ENCODE measurements at places on chromosomes 7 and 10.

GRCh38 chr10:28317760-28318159 lies 14.9 kb upstream of the MPP7 start:
- DNase-seq = no peak

DNA sequence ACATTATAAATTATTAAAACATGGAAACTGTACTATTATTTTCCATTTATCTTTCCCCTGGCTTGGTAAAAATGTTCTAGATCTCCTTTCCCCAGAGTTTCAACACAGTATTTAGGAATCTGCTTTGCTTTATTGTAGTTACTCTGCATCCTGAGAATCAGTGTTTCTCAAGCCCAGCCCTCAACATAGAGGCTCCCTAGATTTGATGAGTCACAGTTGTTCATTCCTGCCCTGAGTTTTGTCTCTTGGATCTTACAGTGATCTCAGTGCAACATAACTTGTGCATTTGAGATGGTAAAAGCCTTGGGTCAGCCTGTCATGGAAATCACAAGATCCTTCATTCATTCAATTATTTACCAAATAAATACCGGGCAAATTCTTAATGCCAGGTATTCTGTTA lies 63.0 kb downstream of the VAX1 start:
- DNase-seq = peak; percentile 20

- DNase-seq = no peak
Measured at GRCh38 chr7:100543586-100543985, 4.6 kb downstream of the AGFG2 start.

GRCh38 chr10:110081911-110082310 lies 74.1 kb downstream of the ADD3 start:
- DNase-seq = peak; percentile 44

DNA sequence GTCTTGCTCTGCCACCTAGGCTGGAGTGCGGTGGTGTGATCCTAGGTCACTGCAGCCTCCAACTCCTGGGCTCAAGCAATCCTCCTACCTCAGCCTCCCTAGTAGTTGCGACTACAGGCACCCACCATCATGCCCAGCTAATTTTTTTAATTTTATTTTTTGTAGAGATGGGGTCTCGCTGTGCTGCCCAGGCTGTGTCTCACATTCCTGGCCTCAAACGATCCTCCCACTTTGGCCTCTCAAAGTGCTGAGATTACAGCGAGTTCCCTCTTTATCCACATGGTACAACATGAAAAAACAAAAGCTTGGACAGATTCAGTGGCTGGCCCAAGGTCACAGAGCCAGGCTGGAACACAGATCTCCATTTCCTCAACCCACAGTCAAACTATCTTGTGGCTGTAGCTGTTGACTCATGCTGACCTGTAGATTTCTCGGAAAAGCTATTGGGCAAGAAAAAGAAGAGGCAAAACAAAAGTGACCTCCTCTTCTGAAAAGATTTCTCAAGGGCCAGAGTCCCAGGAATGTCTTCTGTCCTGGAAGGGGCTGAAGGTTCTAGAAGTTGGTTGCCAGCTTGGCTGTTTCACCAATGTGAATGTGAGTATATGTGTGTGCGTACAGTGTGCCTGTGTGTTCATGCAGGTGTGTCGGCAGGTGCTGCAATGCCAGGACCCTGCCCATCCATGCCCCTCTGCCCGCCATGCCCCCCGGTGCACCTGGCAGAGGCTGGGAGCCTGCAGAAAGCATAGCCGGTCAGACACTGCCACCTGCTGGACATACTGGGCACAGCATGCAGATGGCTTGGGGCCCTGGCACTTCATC lies 28.4 kb downstream of the TMEM130 start:
- peak; percentile 86 for DNase-seq

DNA sequence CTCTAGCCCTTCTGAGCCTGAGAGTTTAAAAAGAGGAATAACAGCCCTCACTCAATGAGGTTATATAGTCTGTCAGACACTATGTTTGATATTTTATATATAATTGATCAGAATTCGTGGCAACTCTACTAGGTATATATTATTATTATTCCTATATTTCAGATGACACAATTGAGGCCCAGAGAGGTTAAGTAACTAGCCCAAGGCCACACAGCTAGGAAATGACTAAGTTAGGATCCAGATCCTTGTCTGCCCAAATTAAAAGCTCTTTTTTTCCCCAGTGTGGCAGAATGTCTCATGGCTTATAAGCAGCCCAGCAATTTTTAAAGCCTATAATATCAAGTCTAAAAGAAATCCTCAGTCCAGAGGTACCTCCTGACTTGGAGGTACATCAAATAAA lies 1119.9 kb upstream of the AUTS2 start:
- DNase-seq = no peak

GRCh38 chr7:19557726-19558465 lies 150.9 kb downstream of the POLR1F start:
- DNase-seq = no peak

DNA sequence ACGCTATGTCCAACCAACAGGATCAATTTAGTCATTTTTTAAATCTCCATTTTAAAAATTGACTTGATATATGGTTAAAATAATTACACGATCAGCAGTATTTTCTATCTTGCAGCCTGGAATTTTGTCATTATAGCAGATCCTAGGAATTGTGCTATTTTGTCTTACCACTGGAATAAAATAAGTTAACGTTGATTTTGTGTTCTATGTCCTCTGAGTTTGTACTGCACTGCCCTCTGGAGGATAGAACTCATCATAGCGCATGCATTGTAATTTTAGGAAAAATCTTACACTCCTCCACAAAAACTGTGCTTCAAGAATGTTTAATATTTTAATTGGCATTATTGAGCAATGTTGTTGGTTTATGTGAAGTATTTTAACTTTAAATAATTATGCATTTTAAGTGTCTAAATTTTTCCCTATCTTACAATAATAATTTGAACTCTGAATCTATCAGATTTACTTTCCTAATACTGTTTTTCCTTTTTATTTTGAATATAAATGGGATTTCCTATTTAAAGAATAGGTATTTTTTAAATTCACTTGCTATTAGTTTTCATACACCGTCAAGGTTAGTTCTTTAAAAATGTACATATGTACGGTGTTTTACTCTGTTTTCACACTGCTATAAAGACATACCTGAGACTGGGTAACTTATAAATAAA lies 220.1 kb downstream of the PPP1R3A start:
- peak; percentile 8 for DNase-seq

DNA sequence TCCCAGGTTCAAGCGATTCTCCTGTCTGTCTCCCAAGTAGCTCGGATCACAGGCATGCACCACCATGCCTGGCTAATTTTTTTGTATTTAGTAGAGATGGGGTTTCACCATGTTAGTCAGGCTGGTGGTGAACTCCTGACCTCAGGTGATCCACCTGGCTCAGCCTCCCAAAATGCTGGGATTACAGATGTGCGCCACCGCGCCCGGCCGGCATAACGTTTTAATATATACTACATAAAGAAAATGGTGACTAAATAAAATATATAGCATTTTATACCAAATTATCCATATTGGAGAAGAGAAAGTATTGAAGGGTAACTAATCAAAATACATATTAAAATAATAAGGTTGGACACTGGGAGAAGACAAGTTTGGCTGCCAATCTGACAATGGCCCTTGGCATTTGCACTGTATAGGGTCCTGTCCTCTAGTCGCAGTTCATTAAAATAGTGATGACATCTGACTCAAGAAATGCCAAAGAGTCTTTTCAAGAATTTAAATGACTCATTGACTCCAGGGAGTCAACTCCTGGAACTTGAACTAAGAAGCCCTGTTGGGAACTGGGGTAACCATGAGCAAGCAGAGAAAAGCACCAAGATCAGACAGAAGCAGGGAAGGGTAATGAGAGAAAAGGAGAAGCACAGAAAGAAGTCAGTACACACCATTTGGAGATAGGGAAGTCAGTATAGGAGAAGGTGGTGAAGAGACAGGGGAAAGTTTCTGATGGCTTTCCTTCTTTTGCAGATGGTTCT lies 91.1 kb downstream of the CH25H start:
- peak; percentile 34 for DNase-seq

- no peak for DNase-seq
Measured at GRCh38 chr7:28556671-28557070, 144.4 kb downstream of the CREB5 start.

GRCh38 chr10:93087846-93088245 lies 14.2 kb downstream of the CYP26A1 start:
- DNase-seq = no peak

- no peak for DNase-seq
Measured at GRCh38 chr10:119166118-119166500, 595 bp upstream of the SFXN4 start.

DNA sequence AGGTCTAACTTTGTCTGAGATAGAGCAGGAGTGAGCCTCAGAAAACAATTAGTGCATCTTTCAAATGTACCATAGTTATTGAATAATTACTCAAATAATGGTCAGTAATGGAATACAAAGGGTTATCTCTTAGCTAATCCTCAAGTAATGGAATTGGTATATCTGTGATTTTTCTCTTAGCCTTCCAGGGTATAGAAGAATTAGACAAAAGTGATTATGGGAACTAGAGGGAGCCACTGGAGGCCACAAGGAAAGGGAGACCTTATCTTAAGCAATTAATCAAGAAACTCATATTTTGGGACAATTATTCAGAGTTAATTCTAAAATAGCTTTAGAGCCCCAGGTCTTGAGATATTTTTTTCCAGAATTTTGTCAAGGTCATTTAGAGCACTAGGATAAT lies 110.0 kb upstream of the GATA3 start:
- no peak for DNase-seq

- DNase-seq = peak; percentile 71
Measured at GRCh38 chr7:74083928-74084721, 521 bp downstream of the LIMK1 start.

- DNase-seq = no peak
Measured at GRCh38 chr10:79324032-79324695, 23.1 kb upstream of the PPIF start.

DNA sequence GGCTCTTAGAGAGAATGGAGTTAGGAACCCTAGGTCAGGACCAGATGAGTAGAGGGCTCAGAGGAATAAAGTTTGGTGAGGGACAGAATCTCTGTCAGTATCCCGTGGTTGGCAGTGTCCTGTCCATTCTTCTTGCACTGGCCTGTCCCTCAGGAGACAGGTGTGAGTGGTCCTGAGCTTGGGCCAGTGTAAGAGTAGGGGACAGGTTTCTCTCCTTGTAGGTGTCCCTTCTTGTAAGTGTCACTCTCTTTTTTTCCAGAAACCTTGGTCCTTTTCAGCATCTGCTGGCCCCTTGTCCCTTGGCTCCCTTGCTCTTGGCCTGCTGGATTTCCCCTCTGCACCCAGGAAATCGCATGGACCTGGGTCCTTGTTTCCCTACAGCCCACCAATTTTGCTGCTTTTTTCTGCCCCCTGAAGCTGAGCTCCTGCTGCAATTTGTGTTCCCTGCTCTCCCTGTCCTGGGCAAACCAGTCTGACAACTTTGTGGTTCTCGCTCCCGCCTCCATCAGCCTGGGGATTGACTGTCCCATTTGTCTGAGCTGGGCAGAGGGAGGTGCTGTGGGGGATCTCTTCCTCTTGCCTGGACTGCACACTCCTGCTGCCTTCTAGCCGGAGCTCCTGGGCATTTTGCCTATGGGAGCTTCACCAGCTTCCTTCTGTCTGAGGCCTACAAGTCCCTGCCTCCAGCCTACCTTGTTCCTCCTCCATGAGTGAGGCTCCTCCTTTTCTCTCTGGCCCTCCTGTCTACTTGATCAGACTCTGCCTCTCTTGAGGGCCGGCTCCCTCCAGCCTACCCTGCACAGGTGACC lies 6.5 kb downstream of the TSPAN14 start:
- no peak for DNase-seq

DNA sequence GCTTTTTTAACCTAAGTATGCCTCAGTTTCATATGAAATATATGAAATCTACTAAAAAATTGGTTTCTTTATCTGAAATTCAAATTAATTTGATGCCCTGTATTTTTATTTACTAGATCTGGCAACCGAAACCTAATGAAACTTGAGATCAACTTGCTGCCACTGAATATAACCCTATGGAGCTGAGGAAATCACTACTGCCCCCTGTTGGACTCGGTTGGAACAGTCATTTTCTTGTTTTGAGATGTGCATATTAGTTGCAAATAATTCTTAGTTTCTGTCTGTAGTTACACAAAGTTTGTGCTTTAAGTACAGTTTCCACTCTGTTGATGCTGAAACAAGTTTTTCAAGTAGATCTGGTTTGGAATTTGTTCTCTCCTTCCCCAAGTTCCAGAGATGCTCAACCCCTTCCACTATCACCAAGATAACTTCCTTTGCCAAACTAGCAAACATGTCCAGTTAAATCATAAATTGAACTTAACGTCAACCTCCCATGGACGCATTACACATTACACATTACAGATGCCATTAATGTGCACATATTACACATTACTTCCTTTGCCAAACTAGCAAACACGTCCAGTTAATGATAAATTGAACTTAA lies 22.2 kb upstream of the EXOC4 start:
- peak; percentile 18 for DNase-seq

- peak; percentile 54 for DNase-seq
Measured at GRCh38 chr10:52004342-52004949, 305.1 kb upstream of the CSTF2T start.

DNA sequence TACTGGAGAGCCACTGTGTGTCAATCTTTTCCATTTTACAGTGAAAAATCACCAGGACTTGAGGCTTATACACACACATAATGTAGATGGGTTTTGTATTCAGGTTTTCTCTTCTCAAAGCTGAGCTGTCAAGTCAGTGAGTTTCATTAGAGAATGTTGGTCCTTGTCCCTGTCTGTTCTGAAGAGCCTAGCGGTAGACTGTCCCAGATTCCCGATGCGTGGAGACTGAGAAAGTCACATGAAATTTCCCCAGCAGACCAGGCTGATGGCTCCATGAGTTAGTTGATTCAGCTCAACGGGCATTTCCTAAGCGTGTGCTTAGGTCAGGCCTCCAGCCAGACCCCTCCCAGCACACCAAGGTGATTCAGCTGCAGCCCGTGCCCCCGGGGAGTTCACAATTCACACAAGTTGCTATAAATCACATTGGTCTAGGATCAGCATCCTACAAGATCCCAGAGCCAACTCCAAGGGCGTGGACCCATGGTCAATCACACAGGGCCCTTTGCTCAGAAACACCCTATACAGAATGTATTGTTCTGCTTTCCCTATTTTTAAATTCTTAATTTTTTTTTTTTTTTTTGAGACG lies 17.2 kb downstream of the CHST15 start:
- DNase-seq = no peak

- DNase-seq = no peak
Measured at GRCh38 chr7:105892387-105892786, 16.0 kb upstream of the ATXN7L1 start.

- no peak for DNase-seq
Measured at GRCh38 chr10:102344067-102344466, 51.4 kb upstream of the NFKB2 start.

DNA sequence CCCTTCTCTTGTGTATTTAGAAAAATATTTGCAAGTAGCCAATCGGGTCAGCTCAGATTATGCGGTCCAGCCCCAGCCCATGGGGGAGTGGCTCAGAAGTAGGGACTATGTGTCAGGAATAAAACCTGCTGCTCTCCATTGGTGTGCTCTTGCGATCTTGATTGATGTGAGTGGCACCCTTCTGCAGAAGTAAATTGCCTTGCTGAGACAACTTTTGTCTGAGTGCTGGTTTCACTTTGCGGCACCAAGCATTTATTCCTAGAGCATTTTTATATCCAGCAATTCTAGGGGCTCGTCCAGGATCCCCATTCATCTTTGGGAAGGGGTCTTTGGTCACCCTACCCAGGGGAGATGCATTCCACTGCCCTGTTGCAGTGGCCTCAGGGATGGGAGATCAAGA lies 26.1 kb upstream of the FAM221A start:
- DNase-seq = no peak
